ENCODE measurements at places on chromosomes 13 and 19.

DNA sequence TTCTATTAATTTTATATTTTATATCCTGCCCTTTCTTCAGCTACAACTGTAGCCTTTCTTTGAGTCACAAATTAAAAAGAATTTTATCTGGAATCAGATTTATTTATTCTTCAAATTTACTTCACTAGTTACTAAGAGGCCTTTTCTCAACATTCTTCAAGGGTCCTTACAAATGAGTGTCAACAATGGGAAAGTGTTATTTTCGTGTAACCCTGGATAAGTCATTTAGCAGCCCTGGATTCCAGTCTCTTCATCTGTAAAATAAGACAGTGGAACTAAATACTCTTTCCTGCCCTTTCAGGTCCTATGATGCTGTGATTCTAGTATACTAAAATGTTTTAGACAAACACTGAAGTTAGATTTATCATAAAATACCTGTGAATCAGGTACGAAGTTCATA is 397.0 kb downstream of the KLF12 start:
- no peak for DNase-seq

DNA sequence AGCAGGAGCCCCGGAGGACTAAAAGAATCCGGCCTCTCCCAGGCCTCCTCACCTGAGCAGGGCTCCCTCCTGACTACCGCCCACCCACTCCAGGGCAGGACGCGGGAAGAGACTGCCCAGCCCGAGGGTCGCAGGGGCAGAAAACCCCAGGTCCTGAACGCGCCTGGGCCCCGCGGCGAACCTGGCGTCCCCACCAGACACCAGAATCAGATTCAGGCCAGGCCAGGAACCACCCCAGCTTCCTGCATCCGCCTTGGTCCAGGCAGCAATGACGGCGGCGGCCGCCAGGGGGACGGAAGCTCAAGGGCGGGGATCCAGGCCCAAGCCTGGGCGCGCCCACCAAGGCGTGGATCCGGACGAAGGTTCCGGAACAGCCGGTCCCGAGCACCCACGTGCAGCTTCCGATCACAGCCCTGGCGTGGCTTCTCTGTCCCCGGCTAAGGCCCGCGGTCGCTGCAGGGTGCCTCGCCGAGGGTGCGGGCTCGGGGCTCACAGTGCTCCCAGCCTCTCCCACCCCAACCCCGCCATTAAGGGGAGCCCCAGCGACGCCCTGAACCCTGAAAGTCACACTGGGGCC is 3.6 kb downstream of the LGALS7 start:
- peak; percentile 78 for DNase-seq

GRCh38 chr19:1690699-1691307 is 38.4 kb upstream of the TCF3 start:
- DNase-seq = peak; percentile 75

GRCh38 chr19:954672-955494 is 29.0 kb downstream of the ARID3A start:
- DNase-seq = peak; percentile 62

GRCh38 chr19:13835791-13836723 is 40.8 kb downstream of the ZSWIM4 start:
- no peak for DNase-seq

- DNase-seq = no peak
These were observed 431.8 kb upstream of the SGCG start for GRCh38 chr13:22748866-22749577.

GRCh38 chr19:40341601-40342482 is 6.4 kb downstream of the C19orf47 start:
- peak; percentile 52 for DNase-seq

DNA sequence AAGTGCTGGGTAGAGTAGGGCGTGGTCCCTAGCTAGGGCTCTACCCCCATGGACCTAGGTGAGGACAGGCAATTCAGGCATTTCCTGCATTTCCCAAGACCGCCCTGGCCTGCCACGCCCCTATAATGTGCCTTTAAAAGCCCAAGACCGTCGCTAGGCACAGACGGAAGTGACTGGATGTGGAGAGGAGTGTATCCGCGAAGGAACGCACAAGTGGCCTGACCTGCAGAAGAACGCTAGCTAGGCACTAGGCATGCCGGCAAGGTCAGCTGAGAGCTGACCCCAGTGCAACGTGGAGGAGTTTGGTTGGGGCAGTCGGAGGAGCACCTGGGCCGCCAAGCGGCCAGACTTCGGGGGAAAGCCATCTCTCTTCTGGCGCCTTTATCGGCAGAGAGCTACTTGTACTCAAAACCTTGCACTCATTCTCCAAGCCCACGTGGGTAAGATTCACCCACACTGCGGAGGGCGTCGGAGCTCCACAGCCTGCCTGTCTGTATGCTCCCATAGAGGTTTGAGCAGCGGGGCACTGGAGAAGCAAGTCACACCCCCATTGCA is 370.0 kb downstream of the FGF9 start:
- peak; percentile 95 for DNase-seq

- DNase-seq = no peak
These were observed 6.4 kb downstream of the ERCC2 start for GRCh38 chr19:45363861-45364459.

- no peak for DNase-seq
These were observed 47.1 kb downstream of the ARHGAP35 start for GRCh38 chr19:46907880-46908279.

DNA sequence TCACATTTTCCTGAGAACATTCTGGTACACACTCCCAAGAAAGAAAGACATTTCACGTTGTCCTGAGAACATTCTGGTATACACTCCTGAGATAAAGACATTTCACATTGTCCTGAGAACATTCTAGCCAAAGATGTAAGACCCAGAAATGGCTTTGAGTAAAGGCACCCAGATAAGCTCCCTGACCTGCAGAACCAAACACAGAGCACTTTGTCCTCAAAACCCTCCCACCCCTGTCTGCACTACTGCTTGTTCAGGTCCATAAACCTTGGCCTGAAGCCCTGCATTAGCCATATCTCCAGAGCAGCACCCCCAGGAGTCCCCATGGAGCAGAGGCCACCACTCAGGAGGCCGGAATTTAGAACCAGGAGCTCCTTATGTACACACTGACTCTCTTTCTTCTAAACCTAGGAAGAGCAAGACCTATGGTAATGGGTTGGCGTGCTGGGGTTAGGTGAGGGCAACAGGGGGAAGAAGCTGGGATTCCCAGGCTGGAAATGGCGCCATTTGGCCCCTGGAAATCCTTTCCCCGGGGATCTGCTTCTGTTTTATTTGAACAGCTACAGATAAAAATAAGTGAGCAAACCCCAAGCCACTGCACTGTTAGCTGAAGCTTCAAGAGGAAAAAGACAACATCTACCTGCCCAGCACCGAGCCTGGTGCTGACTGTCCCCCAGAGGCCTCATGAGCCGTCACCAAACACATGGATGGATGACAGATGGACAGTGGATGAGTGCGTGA is 13.7 kb downstream of the GAS6 start:
- no peak for DNase-seq

- peak; percentile 70 for DNase-seq
These were observed at the start of gene TMEM145 for GRCh38 chr19:42313096-42313839. TSS of gene TMEM145 (plus strand) at chr19:42313309. CDS start at chr19:42313377, 68 bp downstream.

- no peak for DNase-seq
These were observed 166.0 kb upstream of the ZNF536 start for GRCh38 chr19:30206187-30206586.

GRCh38 chr19:11752244-11752736 is 13.5 kb upstream of the ZNF823 start:
- no peak for DNase-seq

DNA sequence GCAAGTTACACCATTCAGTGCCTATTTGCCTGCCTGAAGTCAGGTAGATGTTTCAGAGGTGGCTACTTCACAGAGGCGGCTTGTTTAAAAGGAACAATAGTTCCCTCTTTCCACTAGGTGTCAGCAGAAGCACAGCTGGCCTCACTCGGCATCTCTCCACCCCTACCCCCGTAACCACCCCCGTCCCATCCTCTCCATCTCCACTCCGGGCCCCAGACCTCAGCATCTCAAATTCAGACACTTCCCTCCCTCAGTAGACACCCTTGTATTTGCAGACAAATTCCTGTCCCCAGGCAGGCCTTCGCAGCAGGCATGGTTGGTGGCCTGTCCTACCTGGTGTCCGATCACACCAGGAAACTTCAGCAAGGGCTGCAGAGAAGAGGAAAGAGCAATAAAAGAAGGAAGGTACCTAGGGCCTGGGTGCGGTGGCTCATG is 9.1 kb upstream of the DPP9 start:
- DNase-seq = peak; percentile 76

DNA sequence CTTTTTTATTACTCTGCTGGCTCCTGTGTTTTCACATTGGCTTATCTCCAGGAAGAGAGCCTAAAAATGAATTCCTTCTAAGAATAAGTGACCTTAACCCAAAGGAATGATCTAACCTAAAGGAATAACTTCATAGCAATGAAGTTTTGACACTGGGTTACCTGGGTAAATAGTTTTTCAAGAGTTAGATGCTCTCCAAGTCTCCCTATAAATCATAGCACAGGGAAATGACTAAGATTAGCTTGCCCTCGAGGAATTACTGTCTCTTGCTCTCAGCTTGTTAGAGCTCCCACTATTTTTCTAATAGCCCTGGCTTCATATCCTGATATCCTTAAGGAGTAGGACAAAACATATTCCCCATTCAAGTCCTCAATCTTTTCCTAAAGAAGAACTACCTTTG is 66.3 kb downstream of the SPRY2 start:
- DNase-seq = no peak

DNA sequence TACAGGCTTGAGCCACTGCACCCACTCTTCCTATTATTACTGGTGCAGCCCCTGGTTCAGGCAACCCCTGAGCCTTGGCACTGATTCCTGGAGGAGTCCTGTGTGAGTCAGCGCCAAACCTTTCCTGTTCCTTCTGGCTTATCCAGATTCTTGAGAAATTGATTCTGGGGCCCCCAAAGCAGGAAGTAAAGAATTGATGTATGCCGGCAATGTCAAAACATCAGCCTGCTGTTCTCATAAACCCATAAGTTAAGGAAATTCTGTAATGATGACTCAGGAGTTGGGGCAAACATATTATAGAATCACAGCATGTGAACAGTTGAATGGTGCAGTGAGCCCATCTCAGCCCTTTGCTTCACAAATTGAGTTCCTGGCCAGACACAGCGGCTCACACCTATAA is 1.4 kb upstream of the OR7G3 start:
- DNase-seq = no peak

- DNase-seq = no peak
These were observed 22.9 kb downstream of the UBAC2 start for GRCh38 chr13:99223587-99223986.

- no peak for DNase-seq
These were observed 42.4 kb upstream of the WDFY2 start for GRCh38 chr13:51541809-51542258.

GRCh38 chr13:95226932-95227695 is 74.1 kb downstream of the ABCC4 start:
- DNase-seq = no peak

DNA sequence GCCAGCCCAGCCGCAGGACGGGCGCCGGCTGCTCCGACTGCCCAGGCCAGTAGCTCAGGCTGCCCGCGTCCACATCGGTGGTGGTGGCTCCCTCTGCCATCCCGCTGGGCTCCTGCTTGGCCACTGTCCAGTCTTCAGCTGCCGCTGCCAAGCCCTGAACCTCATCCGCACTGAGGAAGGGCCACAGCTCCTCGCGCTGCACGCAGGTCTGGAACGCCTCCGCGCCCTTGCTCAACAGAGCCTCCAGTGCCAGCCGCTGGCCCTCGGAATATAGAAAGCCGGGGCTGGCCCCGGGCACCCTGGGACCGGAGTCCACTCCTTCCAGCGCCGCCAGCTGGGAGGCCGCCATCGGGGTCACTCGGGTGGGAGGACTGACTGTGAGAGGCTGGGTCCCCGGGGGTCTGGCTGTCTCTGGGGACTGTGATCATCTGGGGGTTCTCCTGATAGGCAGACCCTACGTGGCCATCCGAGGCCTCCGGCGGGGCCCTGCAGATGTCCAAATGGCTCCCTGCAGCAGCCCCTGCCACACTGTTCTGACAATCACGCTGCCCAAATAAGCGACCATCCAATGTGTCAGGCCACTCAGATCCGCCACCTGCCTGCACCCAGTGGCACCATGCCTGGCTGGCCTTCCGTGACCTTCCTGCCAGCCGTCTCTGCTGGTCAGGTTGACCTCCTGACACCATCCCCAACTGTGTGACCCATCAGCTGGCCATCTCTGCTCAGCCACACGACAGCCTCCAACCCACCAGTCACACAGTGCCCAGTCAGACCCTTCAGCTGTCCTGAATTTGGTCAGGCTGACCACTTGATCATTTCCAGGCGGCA is 1.6 kb downstream of the FAM83E start:
- DNase-seq = no peak

DNA sequence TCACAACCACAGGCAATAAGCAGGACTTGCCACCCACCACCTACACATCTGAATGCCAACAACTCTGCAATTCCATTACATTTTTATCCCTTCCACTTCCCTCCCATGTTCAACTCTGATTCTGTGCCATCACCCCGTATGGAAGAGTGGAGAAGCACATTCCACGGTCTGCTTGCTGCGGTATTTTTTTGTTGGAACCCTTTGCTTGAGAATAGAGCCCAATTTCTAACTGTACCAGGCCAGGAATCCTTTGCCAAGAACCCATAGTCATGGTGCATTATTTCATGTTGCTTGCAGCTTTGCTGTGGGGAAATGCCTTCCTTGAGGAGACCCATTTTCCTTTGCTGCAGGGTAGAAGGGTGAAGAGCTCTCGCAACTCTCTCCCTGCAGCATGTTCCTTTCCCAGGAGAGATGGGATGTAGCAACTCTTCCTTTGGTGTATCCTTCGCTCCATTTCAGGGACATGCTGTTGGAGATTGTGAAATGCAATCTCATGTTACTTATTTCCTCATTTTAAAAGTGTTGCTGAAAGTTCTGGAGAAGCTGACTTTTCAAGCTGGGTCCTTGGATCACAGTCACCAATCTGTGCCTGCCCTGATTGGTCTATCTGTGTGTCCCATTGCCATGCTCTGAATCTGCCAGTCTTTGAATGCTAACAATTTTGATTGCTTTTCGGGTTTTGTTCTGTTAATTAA is 69.8 kb upstream of the STARD13 start:
- DNase-seq = no peak

DNA sequence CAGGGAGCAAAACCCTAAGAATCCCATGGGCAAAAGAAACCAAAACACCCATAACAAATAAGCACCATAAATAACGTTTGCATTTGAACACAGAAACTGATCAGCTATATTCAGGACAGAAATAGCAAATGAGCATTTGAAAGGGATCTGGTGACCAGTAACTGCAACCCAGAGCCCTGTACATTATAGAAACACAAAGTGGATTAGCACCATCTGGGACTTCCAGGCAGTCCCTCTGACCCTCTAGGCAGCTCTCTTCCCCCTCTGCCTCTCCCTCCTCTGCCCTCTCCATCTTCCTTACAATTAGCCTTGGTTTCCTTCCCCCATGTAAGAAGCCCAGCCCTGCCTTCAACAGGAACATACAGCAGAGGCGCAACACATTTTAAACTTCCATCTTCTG is 215.0 kb downstream of the DCLK1 start:
- no peak for DNase-seq

GRCh38 chr19:38596057-38596981 is 21.4 kb downstream of the MAP4K1 start:
- peak; percentile 99 for DNase-seq

All from ELF-1 (cell line).